Activated gamma-delta T cell treated with anti-CD3 and anti-CD28 coated beads, Interleukin-2, amount 50 U/mL, for 16 hours (primary cell): ENCODE measurements at places on chromosomes 4 and X.

DNA sequence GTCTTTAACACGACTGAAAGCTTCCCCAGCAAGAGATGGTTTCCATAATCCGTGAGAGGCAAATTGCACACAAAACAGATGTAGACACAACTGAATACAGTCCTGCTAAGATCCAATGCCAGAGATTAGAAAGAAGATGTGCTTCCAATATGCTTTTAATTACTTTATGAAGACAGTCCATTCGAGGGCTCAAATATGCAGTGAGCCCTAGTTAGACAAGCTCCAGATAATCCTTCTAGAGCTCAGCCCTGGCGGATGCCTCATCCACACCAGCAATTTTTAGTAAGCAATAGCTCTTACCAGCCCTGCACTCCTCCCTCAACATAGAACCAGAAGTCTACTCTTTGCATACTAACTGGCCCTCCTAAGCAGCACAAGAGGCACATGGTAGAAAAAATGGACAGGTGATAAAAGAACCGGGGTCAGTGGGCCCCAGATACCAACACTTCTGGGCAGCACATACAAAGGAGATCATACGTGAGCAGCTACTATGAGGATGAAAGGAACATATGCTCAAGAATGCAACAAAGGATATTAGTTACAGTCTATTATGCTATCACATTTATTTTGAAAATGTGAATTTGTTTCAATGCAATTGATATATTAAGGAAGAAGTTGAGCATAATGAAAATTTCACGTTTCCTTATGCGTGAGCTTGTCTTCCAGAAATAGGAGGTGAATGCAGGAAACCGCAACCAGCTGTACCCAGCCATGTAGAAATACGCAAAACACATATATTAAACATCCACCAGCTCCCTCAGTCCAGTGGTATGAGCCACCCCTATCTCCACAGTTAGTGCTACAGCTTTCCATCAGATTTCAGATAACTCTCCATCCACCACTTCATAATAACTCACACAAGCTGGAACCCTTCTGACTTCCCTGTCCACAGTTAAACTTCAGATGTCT is 34.3 kb downstream of the GPC4 start:
- DNase-seq = no peak

- DNase-seq = no peak
These were observed 13.6 kb upstream of the DDX3X start for GRCh38 chrX:41320393-41320792.

DNA sequence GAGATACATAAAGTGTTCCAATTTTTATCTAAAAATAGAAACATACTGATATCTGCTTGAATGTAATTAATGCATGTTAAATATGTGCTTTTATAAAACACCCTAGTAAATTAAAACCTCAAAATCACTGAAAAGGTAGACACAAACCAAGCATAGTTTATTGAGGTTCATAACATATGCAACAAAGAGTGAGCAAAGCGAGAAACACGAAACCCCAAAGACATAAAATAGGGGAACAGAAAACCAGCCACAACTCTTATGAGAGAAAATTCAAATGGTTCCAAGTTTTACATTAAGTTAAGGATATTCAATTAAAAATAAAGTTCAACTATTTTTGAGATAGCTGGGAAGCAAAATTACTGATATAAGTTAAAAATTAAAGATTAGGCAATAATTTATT is 336.4 kb upstream of the AGA start:
- DNase-seq = no peak

- no peak for DNase-seq
These were observed 9.6 kb upstream of the SGMS2 start for GRCh38 chr4:107815158-107815557.

DNA sequence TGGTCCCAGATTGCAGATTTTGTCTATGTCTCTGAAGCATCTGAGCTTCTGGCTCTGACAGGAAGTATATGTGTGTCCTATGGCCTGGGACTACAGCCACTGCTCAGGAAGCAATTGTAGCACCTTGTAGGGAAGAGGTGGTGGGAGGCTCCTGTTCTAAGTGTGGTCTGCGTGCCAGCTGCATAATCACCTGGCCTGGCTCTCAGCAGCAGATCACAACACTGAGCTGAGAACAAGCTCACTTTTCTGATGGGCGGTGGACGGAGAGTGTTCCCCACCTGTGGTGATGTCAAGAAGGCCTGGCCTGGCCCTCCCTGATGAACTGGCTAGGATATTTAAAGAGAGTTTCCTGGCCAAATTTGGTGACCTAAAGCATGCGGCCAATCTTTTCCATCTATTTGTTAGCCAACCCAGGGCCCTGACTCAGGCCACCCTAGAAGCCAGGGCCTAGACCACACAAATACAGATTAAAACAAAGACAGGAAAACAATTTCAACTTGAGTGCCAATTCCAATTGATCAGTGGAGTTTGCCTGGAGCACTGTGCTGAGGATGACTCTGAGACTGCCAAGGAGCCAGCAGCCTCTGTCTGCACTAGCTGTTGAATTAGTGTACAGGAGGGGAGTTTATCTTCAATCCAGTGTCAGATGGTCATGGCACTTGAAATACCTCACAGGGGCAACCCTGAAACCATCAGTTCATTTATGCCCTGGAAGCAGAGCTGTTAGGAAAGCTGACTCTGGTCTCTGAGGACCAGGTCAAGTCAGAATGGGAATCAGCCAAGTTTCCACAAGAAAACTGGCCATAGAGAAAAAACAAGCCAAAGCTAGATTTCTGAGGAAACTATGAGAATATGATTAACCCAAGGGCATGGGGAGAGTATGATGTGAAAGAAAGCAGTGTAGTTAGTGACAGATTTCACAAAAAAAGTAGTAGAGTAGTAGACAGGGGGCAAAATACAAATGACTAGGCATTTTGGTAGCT is 47.4 kb downstream of the PRDM5 start:
- DNase-seq = no peak

DNA sequence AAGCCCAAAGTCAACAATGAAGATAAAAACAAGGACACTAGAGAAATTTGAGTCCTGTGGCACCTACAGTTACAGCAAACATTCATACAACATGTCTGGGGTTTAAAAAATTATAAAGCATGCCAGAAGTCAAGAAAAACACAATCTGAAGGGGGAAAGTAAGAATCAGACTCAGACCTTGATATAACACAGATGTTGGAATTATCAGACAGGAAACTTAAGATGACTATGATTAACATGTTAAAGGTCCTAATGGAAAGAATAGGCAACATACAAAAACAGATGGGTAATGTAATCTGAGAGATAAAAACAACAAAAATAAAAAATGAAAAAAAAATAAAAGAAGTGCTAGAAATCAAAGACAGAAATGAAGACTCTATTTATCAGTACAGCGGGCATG is 446.5 kb downstream of the SPRY1 start:
- no peak for DNase-seq

GRCh38 chrX:109623997-109624396 is 975 bp downstream of the KCNE5 start:
- DNase-seq = no peak

DNA sequence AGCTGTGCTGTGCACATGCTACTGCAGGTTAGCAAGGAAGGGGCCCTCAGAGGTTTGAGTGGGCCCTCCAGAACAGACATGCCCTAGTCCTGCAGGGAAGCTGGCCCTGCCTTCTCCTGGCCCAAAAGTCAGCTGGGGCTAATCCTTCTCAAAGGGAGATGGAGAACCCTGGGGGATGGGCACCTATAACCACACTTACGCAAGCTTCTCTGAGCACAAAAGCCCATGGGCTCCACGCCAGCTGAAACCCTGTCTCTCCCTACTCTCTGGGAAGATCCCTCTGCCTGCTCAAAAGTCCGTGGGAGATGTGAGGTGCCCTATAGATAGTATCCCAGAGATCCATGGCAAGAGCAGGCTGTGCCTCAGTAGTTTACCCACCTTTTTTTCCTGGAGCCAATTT is 58.9 kb upstream of the DKK2 start:
- DNase-seq = no peak

DNA sequence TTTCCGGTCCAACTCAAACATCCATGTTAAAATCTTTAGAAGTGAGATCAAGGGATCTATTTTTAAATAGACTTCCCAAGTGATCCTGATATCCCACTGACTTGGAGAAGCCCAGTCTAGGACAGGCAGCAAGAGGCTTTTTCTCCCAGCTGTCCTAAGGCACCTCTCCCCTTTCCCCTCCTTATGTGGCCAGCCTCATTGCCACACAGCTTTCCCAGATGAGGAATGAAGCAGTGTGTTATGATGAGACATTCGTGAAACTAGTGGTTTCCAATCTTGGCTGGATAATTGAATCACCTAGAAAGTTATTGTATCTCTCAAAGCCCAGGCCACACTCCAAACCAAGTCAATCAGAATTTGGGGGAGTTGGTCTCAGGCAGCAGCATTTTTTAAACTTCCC is 16.8 kb upstream of the HSD17B13 start:
- DNase-seq = no peak

DNA sequence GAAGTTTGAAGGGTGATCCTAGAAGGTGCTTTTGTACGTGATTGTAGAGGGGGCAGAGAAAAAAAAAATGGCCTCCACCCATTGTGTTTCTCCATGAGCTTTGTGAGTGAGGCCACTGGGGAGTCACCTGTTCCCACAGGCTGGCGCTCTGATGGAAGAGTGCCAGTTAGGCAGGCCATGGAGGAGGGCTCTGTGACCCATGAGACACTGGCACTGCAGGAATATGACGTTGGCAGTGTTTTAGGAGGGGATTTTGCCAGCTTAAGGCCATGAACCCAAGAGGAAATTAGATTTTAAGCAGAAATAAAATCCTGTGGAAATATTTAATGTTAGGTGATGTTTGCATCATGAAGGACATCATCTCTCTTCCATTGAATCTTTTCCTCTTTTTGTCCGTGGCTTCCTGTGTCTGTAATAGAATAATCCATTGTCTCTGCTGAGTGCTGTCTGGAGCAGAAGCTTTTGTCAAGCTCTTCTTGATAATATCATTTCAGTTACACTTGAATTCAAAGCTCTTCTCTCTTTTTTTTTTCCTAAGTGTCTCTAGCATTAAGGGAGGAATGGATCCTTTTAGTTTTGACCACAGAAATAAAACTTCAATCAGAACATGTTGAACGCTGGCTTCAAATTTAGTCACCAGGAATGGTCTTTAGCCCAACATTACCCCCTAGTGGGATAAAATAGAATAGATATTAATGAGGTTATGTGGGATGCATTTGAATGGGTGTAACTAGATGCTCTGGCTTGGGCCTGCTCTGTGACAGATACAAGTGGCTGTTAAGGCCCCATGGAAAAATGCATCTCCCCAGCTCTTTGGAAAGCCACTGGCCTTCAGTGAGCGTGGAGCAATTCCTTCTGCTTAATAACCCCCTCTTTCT is 41.0 kb upstream of the UCP1 start:
- no peak for DNase-seq

DNA sequence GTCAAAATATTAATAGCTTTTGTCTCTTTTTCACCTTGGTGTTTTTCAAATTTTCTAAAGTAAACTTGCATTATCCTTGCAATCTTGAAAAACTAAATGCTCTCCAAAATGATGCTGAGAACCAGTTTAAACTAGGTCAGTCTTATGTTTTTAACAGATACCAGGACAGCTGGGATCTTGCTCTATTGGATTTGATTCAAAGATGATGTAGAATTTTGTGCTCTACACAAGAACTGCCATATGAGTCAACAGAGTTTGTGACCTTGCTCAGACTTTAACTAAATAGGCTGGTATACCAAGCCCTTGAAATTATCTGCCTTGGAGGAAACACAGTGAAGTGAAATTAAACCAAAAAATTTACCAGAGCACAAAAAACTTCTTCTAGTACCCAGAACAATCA is 991.1 kb downstream of the STPG2 start:
- no peak for DNase-seq

GRCh38 chr4:136818811-136819330 is 713.4 kb downstream of the PCDH18 start:
- DNase-seq = no peak

DNA sequence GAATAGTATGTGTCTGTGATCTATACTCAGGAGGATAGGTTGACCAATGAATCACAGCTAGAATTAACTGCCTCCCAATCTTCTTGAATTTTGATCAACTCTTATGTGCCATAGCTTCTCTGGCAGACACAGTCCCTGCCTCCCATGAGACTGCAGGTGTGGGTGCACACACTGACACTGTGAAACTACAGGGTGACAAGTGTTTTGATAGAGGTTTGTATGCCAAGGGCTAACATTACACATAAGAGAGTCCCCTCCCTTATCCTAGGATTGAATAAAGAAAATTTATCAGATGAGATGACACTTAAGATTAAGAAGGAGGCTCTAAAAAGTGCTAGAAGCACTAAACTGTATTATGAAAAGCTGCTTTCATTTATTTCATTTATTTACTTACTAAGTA is 218.4 kb upstream of the BMP3 start:
- no peak for DNase-seq

GRCh38 chrX:16386126-16386525 is 218.8 kb downstream of the MAGEB17 start:
- DNase-seq = no peak

- no peak for DNase-seq
These were observed 532 bp upstream of the SH3BP2 start for GRCh38 chr4:2792396-2792710.

DNA sequence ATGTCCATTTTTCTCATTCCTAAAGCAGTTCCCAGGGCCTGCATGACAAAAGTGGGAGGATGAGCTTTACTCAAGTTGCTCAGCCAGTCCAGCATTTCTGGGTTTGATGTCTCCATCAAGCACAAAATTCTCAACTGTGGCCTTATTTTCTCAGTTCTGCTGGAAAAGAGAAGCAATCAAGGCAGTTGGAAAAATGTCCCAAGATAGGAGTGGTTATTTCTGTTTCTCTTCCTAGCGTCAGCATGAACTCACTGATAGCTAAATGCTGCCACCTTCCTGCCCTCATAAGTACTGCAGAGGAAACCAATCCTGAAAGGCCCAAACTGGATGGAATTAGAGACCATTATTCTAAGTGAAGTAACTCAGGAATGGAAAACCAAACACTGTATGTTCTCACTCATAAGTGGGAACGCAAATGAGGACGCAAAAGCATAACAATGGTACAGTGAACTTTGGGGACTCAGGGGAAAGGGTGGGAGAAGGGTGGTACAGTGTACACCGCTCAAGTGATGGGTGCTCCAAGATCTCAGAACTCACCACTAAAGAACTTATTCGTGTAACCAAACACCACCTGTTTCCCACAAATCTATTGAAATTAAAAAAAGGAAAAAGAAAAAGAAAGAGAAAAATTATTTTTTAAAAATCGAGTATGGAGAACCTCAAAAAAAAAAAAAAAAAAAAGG is 29.6 kb downstream of the ADH7 start:
- DNase-seq = peak; percentile 28

GRCh38 chrX:153381684-153382532 is 19.2 kb downstream of the PNMA6E start:
- no peak for DNase-seq

DNA sequence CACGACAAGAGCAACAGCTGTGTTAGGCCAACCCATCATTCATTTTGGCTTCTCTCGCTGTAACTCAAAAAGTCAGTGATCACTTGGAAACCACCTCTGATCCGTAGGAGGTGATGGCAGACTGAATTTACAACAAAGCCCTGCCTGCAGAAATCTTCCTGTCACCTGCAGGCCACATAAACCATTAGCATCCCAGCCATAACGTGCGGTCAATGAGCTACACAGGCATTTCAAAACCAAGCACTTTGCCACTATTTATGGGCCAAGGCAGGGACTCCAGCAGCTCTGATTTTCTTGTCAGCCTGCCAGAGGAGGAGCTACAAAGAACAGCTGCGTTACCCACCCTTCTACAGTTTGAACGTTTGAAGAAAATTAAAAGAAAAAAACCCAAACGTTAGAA is 228.1 kb upstream of the PPARGC1A start:
- no peak for DNase-seq

GRCh38 chrX:103637604-103638338 is 9.0 kb downstream of the TCEAL1 start:
- DNase-seq = no peak

GRCh38 chrX:7316887-7317286 is 168.9 kb upstream of the PUDP start:
- no peak for DNase-seq

GRCh38 chrX:42708222-42708621 is 69.7 kb downstream of the PPP1R2C start:
- DNase-seq = no peak
